ENCODE measurements at places on chromosomes 3 and 15.

DNA sequence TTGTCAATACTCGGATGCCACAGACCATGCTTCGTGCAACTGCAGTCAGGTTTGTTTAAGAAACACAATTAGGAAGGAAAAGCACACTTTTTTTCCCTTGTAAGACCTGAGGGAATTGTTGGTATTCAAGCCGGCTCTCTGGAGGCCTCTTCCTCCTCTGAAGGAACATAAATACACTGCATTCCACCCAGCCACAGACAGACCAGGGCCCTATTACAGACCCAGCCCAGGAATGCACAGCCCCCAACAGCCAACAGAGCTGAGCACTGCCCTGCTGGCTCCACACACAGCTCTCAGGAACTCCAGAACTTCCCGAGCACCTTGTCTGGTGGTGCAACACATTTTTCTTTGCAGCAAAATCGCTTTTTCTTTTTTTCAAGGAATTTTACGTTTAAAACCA is 488.7 kb upstream of the PROK2 start:
- DNase-seq: no peak

DNA sequence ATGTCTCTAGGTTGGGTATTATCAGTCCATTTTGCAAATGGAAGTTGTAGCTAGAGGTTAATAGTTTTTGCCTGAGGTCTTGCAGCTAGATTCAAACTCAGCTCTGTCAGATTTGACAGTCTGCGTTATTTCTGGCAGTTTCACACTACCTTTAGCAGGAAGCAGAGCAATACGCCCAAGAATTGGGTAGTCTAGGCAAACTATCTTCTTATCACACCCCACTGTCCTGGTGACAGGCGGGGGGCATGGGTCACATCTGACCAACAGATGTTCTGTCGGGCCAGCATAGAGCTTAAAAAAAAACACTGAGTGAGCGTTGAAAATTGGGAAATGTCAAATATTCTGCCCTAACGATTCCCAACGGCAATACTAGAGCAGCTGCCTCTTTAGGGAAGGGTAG is 5.7 kb downstream of the GPR160 start:
- no peak for DNase-seq

GRCh38 chr3:53501178-53501577 is 6.8 kb downstream of the CACNA1D start:
- DNase-seq: no peak

DNA sequence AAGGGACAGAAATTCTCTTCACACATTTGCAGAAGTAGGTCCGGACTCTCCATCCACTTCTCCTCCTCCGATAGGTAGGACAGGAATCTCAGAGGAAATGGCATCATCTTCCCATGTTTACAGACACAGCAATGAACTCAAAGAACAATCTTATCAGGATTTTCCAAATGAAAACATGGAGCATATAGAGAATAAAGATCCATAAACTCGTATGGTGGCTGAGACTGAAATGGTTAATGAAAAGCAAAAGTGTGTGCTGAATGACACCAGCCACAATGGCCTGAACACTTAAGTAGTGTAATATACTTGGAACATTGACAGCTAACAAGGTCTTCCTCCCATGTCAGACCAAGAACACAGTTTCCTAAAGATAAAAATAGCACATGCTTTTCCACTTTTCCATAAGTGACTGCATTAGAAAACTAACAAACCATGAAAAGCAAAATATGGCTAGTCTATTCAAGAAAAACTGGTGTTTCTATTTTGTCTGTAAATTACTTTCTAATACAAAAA is 5.8 kb downstream of the CCRL2 start:
- DNase-seq: no peak

DNA sequence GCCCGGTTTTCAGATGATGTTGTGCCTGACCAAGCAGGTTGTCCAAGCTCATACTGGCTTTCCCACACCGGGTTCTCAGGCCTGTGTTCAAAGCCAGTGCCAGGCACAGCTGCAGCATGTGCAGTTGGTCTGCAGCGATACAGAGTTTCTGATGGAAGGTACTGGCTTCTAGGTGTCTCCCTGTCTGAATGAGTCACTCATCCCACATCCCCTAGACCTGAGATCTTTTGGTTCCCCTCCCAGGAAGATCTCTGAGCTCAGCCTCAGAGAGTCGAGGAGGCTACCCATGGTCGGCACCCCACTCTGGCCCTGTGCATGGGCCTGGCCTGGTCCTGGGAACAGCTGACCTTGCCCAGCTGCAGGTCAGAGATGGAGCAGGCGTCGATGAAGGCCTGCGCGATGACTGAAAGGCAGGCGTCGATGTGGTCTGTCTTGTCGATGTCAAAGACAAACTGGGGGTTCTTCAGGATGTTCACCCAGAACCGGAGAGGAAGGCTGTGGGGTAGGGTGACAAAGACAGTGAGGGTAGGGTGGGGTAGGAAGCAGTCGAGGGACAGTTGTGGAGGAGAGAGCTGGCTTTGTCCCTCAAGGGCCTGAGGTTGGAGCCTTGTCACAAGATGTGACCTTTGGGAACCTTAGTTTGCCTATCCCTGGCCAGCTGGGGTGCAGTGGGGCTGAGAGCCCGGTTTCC is 15.3 kb downstream of the H1-8 start:
- DNase-seq: no peak

DNA sequence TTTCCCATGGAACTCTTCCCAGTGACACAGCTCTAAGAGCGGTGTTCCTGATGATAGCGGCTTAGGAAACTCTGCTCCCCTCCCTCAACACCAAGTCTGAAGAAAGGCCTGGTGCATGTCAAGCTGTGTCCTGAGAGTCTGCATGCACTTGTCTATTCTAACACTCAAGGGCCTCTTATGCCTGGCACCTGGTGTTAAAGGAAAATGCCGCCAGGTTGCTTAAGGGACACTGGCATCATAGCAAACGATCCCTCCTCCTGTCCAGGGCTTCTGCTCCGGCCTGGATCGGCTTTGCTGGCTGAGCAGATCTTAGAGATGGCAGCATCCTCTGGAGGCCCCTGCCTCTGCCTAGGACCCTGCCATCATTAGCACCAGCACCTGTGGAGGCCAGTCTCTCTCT is 121.7 kb downstream of the MEGF11 start:
- DNase-seq: no peak

- peak; percentile 10 for DNase-seq
Observed at GRCh38 chr3:59809710-59810444, 760.1 kb upstream of the CFAP20DC start.

- DNase-seq: no peak
Observed at GRCh38 chr15:44370830-44371229, 56.6 kb upstream of the CTDSPL2 start.

DNA sequence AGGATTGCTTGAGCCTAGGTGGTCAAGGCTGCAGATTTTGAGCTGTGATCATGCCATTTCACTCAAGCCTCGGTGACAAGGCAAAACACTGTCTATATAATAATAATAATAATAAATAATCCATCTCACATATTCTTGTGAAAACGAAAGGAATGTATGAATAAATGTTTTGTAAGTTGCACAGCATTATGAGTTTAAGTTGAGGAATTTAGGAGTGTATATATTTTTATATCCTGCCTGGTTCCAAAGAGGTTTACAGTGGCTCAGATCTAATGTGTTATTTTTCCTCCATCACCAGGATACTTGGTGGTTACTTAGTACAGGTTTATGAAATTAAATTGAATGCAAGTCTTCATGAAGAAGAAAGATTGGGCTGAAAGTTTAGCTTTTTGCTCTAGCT is 77.2 kb downstream of the ATG7 start:
- no peak for DNase-seq

- DNase-seq: no peak
Observed at GRCh38 chr15:79365765-79366164, 54.9 kb downstream of the TMED3 start.

DNA sequence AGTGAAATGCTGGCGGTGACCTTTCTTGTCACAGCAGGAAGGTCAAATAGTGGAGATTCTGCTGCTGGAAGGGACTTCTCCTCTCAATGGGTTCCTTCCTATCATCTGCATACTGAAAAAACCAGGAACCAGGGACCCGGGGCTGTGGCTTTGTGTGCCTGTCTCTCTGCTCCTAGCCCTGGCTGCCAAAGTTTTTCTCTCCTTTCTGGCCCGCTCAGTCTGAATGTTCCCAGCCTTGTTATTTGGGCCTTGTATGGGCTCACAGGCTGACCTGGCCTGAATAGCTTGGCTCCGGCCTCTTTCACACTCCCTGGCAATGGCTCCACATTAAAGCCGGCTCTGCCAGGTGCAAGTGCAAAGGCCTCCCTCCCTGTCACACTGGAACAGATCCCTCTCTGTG is 94.7 kb downstream of the LRIG1 start:
- DNase-seq: no peak

DNA sequence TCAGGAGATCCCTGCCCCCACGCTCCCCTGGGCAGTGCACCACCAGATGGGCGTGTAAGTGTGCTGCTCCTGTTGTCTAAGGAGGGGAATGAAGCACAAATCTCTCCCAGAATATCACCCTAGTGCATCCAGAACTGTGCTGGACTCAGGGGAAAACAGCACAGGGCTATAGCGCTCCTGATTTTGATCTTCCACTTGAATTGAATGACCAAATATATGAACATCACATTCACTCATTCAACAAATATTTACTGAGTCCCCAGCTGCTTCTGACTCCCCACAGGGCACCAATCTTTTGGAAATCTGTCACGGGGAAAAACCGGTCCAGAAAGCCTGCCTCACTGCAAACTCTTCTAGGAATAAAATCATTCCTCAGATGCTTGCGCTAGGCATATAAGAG is 2.4 kb downstream of the CPLX3 start:
- no peak for DNase-seq

GRCh38 chr3:23811919-23812318 is 6.2 kb downstream of the UBE2E1 start:
- peak; percentile 51 for DNase-seq

DNA sequence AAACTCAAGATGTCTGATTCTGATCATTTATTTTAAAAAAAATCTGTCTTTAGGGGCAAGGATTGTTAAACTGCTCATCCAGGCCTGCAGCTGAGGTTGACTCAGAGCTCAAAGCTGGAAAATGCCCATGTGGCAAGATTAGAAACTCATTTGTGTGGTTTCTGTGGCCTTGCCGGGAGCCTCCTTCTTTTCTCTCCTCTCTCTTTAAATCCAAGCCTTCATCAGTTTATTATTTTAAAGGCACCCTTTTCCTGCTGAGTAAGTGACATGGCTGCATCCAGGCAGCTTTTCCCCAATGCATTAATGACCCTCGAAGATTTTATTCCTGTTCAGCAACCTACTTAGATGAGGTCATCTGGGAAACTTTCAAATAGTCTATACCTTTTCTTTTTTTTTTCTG is 221.3 kb upstream of the CDIN1 start:
- no peak for DNase-seq

- DNase-seq: no peak
Observed at GRCh38 chr3:137944593-137944992, 65.4 kb upstream of the CLDN18 start.

DNA sequence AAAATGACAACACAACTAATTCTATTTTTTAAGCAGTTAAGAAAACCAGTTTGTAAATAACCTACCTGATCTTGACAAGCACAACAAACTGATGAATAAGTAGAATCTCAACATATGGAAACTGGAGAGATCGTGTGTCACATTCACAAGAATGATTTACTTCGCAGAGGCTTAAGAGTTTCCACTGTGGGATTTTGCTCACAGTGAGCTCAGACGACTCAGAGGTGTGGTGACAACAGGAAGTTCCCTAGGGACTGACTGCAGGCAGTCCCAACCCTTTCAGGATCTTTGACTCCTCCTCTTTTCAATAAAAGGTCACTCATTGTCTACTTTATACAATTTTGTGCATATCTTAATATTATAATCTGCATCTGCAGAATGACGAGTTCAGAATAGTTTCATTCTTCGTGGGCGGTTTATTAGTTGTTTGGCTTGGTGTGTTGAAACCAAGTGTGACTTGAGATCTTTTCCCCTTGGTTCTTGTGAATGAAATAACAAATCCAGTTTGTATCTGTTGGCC is at the start of gene LIPH:
Gene LIPH (minus strand): TSS at position 231 of the 520 bp plus-strand sequence. CDS start 117 bp downstream, at position 114.
- peak; percentile 35 for DNase-seq

Data from activated CD4-positive, alpha-beta T cell treated with anti-CD3 and anti-CD28 coated beads, Interleukin-2, amount 50 U/mL, for 16 hours (primary cell).